Forelimb muscle (tissue), 1 donor: ENCODE measurements at places on chromosomes 12 and 14. TPM values are rescaled to one million over a fixed set of nuclear protein-coding genes. Genes with fewer than 3 reads are reported as not detected.

LRP1 gene
- 95.2 TPM for polyA plus RNA-seq

SLC6A12 gene
- polyA plus RNA-seq = 0.90 TPM

DPPA3 gene
- not detected for polyA plus RNA-seq

KITLG gene
- polyA plus RNA-seq = 10.7 TPM

COCH gene
- 6.9 TPM for polyA plus RNA-seq

PLEKHG7 gene
- polyA plus RNA-seq = 0.13 TPM

- DNase-seq = no peak
Measured at GRCh38 chr14:69068744-69069421, 84.0 kb downstream of the DCAF5 start.

DNA sequence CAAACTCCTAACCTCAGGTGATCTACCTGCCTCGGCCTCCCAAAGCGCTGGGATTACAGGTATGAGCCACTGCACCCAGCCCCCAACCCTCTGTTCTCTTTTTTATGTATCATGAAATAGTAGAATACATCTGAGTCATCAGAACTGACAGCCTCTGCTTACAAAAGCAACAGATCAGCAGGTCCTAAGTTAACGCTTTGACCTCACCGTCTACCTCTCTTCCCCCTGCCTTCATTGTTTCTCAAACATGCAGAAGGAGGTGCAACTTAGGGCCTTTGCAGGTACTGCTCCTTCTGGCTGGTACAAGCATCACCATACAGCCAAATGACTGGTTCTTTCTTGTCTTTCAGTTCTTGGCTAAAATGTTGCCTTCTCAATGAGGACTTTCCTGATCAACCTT lies 249.2 kb downstream of the PAWR start:
- DNase-seq = no peak

DNA sequence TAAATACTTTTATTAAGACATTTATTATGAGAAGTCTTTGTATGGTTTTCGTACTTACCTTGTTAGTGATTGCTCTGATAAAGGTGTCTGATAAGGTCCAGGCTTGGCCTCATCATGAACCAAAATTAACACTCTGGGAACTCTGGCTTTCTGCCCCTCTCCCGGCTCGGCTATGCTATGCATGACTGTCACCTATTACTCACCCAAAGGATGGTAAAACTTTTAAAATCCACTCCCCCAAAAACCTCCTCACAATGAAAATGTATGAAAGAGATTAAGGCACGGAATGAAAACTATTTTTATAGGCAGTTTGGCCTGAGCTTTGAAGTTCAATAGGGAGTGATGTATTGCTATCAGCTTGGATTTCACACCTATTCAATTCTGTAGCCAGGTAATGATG lies 217.3 kb upstream of the TBX3 start:
- DNase-seq = no peak

- no peak for DNase-seq
Measured at GRCh38 chr14:95875831-95876760, 536 bp upstream of the TUNAR start.

DNA sequence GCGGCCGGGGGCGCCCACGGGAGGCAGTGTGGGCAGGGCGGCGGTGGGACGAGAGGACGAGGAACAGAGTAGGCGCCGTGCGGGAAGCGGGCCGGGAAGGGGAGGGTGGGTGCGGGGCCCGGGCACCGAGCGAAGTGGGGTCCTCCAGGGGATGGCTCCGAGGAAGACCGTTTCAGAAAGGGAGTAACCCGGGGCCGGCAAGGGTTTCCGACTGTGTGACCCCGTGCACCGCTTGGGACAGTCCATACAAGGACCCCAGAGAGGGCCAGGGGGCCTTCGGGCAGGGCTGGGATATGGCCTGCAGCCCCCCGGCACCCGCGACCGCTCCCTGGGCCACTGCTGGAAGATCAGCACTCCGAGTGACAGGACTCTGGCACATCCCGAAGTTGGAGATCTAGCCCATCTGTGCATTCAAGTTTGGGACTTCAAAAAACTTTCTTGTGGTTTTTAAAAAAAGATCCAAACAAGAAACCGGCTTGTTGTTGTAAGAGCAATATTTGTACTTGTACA lies 448 bp downstream of the TSPAN9 start:
- DNase-seq = no peak

- DNase-seq = no peak
Measured at GRCh38 chr12:28242129-28242495, 51.9 kb downstream of the CCDC91 start.

GRCh38 chr14:33839193-33840076 lies 111.4 kb downstream of the EGLN3 start:
- DNase-seq = peak; percentile 41

DNA sequence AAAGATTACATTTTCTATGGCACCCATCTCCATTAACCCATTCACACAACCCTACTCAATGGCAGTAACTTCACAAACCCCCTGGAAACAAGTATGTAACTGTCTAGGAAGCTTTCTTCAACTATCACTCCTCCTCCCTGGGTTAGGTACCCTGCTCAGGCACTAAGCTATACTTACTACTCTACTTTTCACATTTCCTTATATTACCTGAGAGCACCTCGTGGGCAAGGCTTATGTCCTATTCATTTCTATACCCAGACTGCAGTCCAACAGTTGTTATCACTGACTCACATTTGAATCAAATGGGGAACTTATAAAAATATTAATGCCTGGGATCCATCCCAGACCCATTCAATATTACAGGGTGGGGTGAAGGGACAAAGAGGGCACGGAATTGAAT lies 4.6 kb downstream of the PAWR start:
- no peak for DNase-seq

DNA sequence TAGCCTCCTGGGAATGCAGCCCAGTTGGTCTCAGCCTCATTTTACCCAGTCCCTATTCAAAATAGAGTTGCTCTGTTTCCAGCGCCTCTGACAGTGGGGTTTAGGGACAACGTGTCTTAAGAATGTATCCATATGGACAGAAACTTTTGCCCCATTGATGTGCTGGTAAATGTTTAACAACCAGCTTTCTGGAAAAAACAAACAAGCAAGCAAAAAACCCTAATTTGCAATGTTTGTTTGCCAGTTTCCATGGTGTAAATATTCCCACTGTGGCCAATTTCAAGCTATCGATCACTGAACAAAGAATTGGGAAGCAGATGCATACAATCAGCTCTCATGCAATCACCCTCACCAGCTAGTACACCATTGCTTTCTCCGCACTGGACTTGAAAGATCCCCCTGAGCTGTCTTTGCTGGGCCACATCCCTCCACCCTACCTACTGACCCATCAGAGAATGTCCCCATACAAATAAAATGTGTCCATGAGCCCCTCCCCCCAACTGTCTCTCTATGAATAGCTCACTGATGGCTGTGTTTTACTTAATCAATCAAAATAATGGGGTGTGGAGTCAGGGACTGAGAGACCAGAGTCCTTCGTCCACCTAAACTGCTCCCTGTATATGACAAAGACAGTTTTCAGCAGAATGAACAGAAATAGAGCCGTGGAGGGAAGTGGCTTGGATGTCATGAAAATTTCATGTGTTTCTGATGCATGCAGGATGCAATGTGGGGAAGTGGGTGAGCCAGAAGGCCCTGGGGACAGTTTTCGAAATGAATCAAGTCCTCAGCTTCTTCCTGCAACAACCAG lies 40.8 kb downstream of the CCDC60 start:
- peak; percentile 22 for DNase-seq

GRCh38 chr12:101775816-101776215 lies 36.6 kb upstream of the SYCP3 start:
- no peak for DNase-seq

DNA sequence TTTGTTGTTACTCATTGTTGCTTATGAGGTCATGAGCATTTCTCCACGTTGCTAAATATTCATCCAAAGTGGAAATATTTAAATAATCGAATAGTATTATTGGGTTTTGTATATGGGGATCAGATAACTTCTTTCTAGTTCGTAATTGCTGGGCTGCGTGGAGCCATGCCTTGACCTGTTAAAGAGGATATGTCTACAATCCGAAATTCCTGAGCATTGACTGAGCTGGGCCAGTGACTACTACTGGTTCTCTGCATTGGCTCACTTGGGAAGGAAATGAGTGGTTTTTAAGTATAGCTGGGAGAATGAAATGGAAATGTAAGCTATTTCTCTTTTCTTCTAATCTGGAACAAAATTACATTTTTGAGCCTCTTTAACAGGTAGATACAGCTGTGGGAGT lies 163.2 kb downstream of the RPL10L start:
- DNase-seq = no peak

DNA sequence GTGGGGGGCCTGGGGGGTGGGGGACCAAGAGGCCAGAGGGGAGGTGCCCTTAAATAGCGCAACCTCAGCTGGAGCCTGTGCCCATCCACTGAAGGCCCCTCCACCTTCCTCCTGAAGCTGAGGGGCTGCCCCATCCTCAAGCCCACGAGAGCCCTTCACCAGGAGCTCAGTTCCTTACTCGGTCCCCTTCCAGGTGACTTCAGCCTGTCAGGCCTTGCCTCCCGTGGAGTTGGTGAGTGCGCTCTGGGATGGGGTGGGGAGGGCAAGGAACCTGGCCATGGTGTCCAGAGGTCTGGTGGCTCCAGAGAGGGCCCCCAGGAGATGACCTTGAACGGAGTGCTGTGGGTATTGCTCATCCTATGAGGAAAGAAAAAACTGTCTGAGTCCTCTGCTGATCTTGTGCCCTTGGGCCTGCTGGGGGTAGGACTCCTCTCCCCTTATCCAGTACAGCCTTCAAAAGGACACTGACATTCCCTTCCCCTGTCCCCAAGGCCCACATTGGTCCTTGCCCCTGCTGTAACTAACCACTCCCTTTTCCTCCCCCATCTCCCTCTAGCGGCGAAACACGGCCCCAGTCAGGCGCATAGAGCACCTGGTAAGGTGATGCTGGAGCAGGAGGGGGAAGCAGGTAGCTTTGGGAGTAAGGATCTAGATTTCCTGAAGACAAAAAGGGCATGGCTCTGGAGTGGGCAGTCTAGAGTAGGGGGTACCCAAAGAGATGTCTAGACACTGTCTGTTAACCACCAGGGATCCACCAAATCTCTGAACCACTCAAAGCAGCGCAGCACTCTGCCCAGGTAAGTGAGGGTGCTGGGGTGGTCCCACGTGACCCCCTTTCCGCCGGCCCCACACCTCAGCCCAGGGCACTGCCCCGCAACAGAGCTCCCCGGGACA lies 3.6 kb downstream of the TNS2 start:
- DNase-seq = no peak
